Stimulated activated CD4-positive, alpha-beta T cell treated with anti-CD3 and anti-CD28 coated beads, Interleukin-15, amount 100 ng/mL, for 24 hours (primary cell): ENCODE measurements at places on chromosomes 7 and 10.
A peak's percentile ranks its signal among the peaks of the same experiment; 100 is the strongest.

- no peak for DNase-seq
Observed at GRCh38 chr7:5613607-5614006, 167.9 kb downstream of the RNF216 start.

- no peak for DNase-seq
Observed at GRCh38 chr10:70698211-70698610, 25.9 kb downstream of the ADAMTS14 start.

DNA sequence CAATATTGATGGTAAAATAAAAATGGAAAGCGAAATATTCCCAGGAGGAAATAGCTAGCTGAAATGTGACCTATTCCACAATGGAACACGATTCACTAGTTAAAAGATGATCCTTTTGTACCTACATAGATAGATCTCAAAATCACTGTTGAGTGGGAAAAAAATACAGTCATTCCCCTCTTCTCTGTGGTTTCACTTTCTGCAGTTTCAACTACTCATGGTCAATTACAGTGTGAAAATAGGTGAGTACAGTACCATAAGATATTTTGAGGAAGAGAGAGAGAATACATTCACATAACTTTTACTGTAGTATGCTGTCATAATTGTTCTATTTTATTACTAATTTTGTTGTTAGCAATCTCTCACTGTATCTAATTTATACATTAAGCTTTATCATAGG is 56.0 kb upstream of the COL13A1 start:
- DNase-seq: no peak

DNA sequence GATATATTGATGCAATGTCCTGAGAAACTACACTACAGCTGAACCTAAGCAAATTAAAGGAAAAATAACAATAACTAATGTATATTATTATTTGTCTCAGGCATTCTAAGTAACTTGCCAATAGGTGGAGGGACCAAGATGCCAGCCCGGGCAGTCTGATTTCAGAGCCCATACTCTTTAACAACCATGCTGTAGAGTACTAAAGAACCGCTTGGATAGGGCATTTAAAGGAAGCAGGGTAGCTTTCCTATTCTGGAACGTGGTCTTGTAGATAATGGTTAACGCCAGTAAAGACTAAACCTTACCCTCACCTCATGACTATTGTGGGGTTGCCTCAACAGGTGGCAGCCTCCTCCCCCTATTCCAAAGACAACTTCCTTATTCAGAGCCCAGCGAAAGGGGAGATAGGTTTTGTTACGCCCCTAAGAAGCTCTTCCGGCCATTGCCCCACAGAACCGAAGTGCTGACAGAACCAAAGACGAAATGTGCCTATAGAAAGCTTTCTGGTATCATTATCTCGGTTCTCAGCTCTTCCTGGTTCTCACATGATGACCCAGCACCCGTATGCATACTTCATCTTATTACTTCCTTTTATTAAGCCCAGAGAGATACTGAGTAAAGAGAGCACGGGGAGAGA is 707 bp upstream of the C1GALT1 start:
- peak; percentile 44 for DNase-seq

DNA sequence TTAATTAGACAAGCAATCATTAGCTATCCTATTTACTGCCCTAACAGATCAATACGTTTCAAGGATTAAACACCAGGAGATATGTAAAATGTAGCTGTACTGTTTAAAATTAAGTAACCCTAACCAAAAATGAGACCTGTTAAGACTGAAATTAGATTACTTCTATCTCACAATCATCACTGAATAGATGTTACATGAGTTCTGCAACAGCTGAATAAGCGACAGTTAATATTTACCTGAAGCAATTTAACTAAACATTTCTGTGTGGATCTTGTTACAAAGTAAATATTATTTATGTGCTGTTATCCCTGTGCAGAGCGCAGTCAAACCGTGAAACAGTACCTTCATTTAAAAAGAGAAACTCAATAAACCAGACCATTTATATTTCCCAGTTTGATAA is 122.5 kb downstream of the RELN start:
- no peak for DNase-seq

- DNase-seq: peak; percentile 92
Observed at GRCh38 chr10:48656241-48656913, 28.3 kb upstream of the WDFY4 start.

GRCh38 chr10:10796061-10796773 is 221.5 kb upstream of the CELF2 start:
- DNase-seq: no peak
